ENCODE measurements at places on chromosomes 11 and 22. TPM values are rescaled to one million over a fixed set of nuclear protein-coding genes. Genes with fewer than 3 reads are reported as not detected.

- DNase-seq: no peak
Observed at GRCh38 chr11:22703591-22703990, 37.2 kb downstream of the GAS2 start.

- DNase-seq: no peak
Observed at GRCh38 chr22:42270176-42270509, 310 bp downstream of the TCF20 start.

- no peak for DNase-seq
Observed at GRCh38 chr11:85464283-85464682, 162.9 kb downstream of the DLG2 start.

GRCh38 chr22:50723991-50724390, 14.0 kb upstream of the ACR start:
- no peak for DNase-seq

DNA sequence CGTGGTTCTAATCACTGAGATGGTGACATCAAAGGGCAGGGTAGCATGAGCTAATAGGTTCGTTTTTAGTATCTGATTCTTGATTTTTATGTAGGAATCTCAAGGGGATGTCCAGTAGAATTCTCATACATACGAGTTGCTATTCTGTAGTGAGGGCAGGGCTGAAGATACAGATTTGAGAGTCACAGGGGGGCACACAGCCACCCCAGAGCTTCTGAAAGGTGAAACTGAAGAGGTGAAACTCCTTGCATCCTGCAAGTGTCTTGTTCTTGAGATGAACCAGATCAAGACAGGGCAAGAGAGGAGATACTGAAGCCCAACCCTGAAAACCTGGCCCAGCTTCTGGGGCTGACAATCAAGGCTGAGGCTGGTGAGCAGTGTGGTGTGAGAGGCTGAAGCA, 35.6 kb upstream of the TMEM123 start:
- no peak for DNase-seq

DNA sequence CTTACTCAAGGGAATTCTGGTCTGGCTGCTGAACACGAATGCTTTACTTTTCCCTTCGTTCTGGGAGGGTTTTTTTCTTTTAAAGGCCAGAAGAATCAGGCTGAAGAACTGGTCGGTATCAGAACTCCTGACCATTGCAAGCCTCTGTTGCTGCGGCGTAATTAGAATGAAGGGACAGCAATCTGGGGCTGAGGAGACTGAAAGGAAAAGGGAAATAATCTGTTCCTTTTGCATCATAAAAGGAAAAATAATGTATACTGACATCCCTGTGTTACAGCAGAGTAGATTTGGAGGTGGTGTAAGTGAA, 670 bp downstream of the SC5D start:
- peak; percentile 56 for DNase-seq

DNA sequence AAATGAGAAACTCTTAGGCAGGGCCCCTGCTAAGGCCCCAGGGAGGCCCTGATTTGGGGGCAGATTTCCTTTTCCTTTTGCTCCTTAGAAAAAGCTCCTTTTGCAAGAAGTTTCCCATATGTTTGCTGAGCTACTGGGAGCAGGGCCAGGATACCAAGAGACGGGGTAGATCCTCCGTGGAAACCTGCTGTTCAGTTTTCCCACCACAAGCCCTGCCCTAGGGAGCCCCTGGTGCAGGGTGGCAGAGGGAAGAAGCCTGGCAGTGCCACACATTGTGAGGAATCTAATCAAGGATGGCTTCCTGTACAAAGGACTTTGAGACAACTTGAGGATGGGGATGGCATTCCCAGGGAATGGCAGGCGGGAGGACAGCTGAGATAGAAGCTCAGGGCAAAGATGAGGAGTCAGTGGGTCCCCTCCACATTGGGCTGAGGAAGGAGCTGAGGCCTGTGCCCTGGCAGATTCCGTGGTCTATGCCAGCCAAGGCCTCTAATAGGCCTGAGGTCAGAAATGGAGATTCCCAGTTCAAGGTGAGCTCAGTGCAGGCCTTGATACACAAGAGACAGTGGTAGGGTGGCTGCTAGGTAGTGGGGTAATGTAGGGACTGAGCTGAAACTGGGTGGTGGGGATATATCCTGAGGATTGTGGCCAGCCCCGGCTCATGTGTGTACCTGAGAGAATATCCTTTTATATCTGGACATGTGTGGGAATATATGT, 15.0 kb downstream of the TUB start:
- no peak for DNase-seq

Gene RAG2
- not detected for total RNA-seq

Gene PIWIL4
- 2.7 TPM for total RNA-seq

Gene ACRV1
- not detected for total RNA-seq
